GM04503 (cell line): ENCODE measurements at places on chromosomes 1 and 21.

GRCh38 chr1:110055493-110056284, 14.8 kb downstream of the ALX3 start:
- no peak for DNase-seq

DNA sequence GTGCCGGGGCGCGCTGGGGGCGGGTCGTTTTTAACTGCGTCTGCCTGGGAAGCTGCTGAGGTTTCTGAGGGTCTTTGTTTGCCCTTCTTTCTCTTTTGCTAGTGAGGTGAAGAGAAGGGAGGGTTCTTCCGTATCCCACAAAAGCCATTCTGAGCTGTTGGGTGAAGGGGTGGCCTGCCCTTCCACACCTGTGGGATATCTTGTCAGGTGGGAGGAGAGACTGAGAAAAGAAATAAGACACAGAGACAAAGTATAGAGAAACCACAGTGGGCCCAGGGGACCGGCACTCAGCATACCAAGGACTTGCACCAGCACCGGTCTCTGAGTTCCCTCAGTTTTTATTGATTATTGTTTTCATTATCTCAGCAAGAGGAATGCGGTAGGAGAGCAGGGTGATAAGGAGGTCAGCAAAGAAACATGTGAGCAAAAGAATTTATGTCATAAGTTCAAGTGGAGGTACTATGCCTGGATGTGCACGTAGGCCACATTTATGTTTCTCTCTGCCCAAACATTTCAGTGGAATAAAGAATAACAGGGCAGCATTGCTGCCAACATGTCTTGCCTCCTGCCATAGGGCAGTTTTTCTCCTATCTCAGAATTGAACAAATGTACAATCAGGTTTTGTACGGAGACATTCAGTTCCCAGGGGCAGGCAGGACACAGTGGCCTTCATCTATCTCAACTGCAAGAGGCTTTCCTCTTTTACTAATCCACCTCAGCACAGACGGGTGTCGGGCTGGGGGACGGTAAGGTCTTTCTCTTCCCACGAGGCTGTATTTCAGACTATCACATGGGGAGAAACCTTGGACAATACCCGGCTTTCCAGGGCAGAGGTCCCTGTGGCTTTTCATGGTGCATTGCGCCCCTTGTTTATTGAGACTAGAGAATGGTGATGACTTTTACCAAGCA, 972 bp downstream of the PGBD2 start:
- peak; percentile 35 for DNase-seq

- no peak for DNase-seq
Observed at GRCh38 chr1:235986869-235987268, 78.0 kb downstream of the NID1 start.

DNA sequence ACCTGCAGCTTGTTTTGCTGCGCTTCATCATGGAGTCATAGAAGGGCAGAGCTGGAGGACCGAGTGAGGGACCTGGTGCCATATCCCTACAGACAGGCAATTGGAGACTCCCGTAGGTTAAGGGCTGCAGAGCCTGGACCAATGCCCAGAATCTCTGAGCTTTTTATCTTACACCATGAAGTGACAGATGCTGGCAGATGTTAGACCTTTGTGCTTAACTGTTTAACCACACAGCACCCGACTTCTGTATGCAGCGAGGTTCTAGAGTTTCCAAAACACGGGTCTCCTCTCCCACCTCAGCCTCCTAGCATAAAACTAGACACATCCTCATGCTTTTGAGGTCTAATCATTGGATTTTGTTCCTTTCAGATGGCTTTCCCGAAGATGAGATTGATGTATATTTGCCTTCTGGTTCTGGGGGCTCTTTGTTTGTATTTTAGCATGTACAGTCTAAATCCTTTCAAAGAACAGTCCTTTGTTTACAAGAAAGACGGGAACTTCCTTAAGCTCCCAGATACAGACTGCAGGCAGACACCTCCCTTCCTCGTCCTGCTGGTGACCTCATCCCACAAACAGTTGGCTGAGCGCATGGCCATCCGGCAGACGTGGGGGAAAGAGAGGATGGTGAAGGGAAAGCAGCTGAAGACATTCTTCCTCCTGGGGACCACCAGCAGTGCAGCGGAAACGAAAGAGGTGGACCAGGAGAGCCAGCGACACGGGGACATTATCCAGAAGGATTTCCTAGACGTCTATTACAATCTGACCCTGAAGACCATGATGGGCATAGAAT, 47.6 kb downstream of the B3GALT5 start:
- no peak for DNase-seq

- no peak for DNase-seq
Observed at GRCh38 chr1:30444401-30444800, 279.0 kb downstream of the MATN1 start.

- no peak for DNase-seq
Observed at GRCh38 chr1:29953961-29954360, 717.6 kb downstream of the PTPRU start.

GRCh38 chr1:107273515-107273914, 132.7 kb downstream of the NTNG1 start:
- no peak for DNase-seq

- no peak for DNase-seq
Observed at GRCh38 chr1:119222271-119222670, 81.8 kb upstream of the WARS2 start.

DNA sequence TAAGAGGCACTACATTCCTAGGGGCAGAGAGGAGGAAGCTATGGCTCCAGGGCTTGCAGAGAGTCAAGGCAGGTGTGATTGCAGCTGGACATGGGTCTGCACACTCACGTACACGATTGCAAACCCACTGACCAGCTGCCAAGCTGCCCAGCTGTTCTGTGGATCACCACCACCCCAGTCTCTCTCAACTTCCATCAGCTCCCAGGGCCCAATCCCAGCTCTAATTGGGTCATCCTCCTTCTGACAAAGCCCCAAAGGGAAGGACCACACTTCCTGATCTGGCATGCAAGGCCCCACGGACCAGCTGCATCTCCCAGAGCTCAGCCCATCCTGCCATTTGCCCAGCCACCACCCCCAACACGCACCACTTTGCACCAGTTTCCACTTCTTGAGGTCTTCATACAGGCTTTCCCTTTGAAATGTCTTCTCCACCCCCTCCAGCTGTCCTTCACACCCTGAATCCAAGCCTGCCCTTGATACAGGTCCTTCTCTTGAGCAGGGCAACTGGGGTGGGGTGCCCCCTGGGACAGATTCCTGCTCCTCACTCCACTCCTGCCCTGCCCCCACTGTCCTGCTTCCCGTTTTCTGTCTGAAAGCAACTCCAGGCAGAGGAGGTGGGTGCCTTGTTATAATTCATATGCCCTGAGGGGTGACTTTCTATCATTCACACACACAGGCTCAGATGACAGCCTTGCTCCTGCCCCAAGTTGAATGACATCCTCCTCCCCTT, 179.4 kb upstream of the EDN2 start:
- DNase-seq = no peak

DNA sequence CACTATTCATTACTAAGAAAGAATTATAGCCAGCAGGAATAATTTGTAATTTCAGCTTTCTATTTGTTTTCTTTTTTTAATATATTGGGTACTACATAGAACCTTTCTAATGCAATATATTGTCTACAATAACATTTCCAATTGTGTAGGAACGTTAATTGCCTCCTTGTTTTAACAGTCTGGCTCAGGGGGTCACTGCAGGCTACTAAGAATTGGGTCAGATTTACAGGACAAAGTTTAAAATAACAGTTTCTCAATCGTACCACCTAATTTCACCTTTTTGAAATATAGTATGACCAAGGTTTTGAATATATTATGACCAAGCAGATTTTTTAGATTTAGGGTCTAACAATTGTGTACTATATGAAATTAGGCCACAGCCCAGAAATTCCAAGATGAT, 2.4 kb downstream of the CFH start:
- no peak for DNase-seq

GRCh38 chr1:74468982-74469603, 43.3 kb downstream of the LRRC53 start:
- DNase-seq = peak; percentile 2

GRCh38 chr21:44460441-44460755, 5.1 kb downstream of the LRRC3 start:
- DNase-seq = no peak

DNA sequence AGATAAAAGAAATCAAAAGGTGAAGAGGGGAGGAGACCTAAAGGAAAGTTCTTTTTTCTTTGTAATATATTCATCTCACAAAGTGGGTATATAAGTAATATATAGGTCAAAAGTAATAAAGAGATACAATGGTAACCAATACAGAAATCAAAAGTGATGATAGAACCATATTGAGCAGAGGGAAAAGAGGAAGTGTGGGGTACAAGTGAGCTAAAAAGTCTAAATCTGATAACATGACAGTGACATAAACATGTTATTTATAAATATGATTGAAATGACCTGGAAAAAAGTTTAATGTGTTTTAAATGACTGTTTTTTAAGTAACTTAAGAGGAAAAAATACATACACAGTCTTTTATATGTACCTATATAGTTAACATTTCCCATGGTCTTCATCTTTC, 70.5 kb downstream of the MRPL39 start:
- DNase-seq = no peak

DNA sequence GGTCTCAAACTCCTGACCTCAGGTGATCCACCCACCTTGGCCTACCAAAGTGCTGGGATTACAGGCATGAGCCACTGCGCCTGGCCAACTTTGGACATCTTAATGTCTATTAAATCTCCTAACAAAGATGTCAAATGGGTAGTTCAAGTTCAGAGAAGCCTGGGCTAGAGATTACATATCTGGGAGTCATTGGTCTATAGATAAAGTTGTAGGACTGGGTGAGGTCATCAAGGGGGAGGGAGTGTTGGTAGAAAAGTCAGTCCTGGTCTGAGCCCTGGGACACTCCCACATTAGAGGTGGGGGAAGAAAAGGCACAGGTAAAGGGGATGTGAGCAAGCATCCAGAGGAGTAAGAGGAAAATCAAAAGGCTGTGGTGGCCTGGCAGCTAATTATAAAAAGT, 6.6 kb downstream of the UBIAD1 start:
- DNase-seq = no peak

DNA sequence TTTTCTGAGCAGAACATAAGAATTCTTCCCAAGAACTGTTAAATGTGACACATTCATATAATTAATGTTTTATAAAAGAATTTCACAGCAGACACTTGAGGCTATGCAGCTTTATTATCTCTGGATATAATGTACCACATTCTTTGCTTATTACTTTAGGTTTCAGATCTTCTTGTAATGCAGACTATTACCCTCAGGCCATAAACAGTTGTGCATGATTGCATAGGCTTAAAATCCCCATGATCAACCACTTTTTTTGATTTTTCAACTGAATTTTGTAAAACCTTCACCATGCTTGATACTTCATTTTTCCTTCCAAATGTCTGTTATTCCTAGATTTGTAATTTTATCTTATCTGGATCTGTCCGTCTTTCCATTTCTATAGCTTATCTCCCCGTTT, 1355.7 kb downstream of the BRINP3 start:
- no peak for DNase-seq
